HCEC 1CT (cell line): ENCODE measurements at places on chromosomes 13 and 19.
A peak's percentile ranks its signal among the peaks of the same experiment; 100 is the strongest.

GRCh38 chr19:40360708-40361241, 12.3 kb downstream of the PLD3 start:
- DNase-seq = no peak

DNA sequence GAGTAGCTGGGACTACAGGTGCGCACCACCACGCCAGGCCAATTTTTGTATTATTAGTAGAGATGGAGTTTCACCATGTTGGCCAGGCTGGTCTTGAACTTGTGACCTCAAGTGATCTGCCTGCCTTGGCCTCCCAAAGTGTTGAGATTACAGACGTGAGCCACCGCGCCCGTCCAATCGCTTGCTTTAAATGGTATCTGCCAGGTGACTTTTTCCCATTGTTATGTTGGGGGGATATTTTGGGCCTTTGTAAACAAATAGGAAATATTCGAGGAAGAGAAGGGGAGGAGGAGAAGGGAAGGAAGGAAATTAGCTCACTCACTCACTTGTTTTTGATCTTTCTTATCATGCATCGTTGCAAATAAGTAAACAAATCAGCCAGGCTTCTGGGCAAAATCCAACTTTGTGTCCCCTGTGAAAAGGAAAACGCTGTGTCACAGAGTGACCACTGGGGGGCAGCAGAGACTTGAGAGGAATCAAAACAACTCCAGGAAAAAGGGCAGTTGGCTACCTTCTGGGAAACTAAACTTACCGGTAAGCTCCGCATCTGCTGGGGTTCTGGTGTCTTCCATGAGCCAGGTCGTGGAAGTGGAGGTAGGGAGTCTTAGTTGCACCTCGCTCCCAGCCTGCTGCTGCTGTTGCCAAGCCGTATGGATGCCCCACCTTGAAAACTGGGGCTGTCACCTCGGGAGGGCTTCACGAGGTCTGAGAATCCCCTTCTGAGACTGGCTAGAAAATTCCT, 9.3 kb upstream of the RANBP3 start:
- peak; percentile 64 for DNase-seq

DNA sequence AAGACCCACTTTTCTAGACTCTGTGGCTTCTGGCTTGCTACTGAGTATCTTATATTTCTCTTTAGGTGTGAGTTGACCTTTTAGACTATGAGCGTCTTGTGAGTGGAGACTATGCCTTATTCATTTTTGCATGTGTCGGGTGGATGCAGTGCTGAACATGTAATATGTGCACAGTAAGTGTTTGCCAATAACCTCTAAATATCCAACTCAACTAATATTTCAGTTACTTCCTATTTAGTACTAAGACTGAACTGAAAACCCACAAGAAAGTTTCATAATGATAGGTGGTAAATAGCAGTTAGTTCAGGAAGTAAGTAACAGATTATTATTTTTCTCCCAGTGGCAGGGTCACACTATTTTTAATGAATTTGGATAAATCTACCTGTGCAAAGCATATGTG, 269.3 kb downstream of the KCNRG start:
- no peak for DNase-seq

DNA sequence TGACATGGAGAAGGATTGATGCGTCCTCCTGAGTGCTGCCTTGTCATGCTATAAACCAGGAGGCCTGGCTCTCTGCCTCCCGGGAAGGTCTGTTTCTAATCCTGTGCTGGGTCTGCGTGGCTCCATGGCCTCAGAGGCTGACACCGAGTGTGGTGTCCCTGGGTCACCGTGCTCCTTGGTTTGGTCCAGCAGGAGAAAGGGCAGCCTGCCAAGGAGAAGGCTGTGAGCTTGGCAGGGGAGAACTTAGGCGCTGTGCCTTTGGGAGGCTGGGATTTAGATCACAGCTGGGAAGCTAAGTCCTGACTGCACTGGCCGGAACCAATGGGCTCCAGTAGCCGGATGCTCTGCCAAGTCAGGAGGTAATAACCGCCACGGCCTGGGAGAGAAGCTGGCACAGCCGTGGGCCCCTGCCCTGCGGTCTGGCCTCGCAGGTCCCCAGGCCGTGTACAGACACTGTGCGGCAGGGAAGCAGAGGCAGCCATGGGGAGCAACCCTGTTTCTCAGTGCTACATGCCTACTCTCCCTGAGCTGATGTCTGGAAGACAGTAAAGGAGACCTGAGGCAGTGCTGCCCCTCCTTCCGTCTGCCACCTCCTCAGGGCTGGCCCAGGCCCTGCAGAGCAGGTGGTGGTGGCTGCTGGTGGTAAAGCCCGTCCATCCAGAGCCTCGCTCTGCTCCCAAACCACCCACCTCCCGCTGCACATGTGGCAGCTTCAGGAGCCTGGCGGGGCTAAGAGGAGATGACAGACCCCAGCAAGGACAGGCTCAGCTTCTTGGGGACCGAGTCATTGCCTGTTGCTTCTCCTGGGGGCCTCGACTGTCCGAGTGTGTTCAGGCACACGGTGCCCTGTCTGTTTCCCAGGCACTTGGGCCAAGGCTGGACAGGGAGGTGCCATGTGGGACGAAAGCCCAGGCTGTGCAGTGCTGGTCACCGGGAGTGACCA, 44.9 kb downstream of the C13orf46 start:
- peak; percentile 83 for DNase-seq

- no peak for DNase-seq
Observed at GRCh38 chr19:18218600-18218999, 7.6 kb downstream of the PDE4C start.

DNA sequence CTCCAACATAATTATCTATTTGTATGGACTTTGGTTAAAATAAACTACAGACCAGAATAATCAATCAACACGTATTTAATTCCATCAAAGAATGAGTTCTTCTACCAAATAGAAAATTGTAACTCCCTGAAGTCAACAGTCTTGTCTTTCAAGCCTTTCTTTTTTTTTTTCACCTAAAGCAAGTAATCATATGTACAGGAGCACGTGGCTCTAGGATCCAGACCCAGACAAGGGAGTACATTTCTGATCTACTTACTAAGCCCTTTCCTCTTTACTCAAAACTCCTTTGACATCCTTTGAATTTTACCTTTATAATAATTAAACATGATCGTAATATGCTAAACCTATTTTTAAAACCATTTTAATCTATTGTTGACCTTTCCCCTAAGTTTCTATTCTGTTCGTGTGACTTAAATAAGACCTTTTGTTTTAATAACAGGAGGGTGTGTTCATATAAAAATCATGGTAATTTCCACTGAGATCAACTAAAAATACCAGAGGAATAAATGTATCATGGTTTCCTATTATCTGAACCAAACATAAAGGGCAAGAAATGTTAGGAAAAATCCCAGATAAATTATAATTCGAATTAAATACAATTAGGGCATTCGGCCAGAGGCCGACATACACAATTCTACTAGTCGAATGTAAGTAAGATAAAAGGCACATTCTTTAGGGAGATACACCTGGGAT, 1.7 kb downstream of the SLC7A1 start:
- DNase-seq = no peak

GRCh38 chr19:1417145-1417544, 9.8 kb downstream of the DAZAP1 start:
- no peak for DNase-seq

DNA sequence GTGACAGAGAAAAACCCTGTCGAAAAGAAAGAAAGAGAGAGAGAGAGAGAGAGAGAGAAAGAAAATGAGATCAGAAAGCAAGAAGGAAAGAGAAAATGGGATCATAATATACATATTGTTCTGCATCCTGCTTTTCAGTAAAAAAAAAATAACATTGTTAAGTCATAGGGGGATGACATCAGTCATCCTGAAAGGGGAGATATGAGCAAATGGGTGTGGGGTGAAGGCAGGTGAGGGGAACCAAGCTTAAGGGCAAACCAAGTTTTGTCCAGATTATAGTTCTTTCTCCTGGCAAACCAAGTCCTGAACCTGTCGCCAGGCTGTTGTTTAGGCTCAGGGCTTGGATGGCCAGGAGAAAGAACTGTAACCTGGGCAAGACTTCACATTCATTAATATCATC, 92.6 kb upstream of the TMTC4 start:
- DNase-seq = no peak

DNA sequence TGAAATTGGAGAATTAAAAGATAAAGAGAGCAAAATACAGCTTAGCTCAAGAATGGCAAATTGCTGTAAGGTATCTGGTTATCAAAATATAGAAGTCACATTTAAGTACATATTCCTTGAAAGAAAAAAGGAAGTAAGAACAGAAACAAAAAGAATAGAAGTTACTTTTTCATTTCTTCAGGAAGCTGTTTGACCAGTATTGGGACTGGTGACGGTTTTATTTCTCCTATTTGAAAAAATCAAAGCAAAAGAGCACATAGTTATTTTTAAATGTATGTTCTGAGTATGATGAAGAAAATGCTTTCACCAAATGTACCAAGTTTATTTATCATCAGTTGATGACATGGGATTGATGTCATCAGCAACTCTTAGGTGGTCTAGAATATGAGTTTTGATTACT, 83.1 kb upstream of the OXGR1 start:
- no peak for DNase-seq

DNA sequence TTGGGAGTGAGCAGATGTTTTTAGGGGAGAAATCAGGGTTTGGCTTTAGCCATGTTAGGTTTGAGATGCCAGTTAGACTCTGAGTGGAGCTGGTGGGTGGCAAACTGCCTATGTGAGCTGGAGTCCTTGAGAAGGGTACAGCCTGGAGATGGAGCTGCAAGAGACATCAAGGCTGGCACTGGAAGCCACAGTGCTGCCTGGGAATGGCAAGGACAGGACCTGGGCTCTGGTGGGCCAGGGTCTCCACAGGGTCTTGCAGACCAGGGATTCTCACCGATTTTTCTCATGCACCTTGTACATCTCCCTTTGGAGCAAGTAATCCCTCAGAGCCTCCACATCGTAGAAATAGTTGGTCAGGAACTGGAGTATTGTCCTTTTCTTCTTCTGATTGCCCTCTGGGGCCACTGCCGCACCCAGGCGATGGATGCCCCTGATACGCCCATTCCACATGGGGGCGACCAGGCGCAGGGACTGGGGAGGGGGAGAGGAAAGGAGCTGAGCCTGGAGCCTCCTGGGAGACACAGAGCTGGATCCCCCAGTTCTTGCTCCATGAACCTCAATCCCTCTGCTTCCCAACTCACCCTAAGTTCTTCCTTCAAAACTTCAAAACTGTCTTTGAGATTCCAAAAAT, 1.7 kb downstream of the DMAC2 start:
- no peak for DNase-seq
